ENCODE measurements at places on chromosomes 16 and 17. TPM values are rescaled to one million over a fixed set of nuclear protein-coding genes. Genes with fewer than 3 reads are reported as not detected.

DNA sequence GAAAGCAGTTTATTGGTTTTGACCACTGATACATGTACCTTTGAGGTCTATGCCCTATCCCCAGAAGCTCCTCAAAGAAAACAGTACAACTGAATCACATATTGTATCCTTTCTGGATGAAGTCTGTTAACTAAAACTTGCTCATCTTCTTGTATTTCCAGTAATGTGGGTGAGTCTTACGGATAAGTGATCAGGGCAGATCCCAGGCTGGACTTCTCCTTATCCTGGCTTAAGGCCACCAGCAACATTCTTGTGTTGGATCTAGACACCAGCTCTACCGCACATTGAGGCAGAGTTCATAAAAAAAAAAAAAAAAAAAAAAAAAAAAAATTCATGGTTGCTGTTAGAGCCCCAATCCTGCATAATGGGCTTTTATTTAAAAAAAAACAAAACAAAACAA, 536.7 kb upstream of the HSBP1 start:
- DNase-seq, result no peak

The CAMKK1 gene
- 5.0 TPM for total RNA-seq

The CA4 gene
- 509 TPM for total RNA-seq

The FLII gene
- 276 TPM for total RNA-seq

DNA sequence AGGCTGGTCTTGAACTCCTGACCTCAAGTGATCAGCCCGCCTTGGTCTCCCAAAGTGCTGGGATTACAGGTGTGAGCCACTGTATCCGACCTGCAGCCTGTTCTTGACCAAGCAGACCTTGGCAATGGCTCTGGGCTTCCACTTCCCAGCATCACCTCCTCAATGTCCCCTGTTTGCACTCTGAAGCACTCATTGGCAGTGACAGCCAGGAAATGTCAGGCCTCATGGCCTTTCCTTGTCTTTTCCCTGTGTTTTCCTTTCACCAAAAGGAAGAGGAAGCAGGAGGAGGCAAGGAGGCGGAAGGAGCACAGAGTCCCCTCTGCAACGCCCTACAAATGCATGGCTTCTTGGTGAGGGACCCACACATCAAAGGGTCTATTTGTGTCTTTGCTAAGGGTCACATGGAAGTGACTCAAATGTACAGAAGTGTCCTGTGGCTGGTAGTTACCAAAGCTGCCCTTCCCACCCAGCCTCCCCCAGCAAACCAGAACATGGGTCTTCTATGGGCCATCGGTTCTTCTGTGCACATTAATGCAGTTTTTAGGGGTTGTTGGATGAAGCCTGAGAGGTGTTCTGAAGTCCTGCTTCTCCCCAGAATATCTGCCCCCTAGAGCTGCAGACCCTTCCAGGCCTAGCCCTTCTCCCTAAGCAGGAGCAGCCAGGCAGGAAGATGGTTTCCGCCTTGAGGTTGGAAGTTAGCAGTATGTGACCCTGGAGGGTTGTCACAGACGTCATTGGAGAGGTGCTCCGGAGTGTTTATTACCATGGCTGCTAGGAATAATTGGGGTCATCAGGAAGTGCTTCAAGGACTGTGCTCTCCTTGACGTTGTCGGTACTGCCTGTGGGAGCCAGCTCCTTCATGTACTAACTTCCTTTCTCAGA, 60.8 kb downstream of the WIPI1 start:
- DNase-seq, result no peak

The TTLL6 gene
- 14.3 TPM for total RNA-seq
